ENCODE measurements at places on chromosomes 12 and 14. TPM values are rescaled to one million over a fixed set of nuclear protein-coding genes. Genes with fewer than 3 reads are reported as not detected.

- DNase-seq = no peak
Observed at GRCh38 chr14:86510491-86510890, 980.5 kb downstream of the FLRT2 start.

DNA sequence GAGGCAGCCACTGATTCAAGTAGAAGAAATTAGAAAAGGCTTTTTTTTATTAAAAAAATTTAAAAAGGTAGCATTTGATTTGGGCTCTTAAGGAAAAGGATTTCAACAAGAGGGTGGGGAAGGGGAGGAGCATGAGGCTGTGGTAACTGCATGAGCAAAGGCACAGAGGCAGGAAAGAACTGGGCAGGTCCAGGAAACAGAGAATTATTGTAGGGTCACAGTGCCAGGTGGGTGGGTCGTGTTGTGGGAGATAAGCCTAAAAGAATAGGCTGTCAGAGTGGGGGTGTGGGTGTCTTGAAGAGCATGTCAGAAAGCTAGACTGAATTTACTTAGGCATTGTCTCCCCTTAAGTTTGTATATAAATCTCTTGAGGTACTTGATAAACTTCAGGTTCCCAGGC is 7.8 kb downstream of the LIMA1 start:
- DNase-seq = peak; percentile 65

GRCh38 chr12:15563663-15564062 is 225.5 kb downstream of the EPS8 start:
- DNase-seq = no peak

DNA sequence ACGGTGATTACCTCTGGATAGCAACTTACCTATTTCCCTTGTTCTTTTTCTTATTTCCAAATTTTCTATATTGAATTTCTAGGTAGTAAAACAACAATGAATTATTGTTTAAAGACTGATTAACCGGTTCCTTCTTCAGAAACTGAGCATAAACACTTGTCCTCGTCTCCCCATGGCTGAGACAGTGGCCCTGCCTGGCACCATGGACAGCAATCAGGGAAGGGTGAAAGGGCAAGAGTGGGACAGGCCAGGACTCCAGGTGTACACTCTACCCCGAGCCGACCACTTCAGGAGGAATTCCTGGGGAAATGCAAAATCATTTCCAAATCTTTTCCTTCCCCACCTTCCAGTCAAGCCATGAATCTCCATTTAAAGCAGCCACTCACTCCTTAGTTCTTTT is 48.8 kb upstream of the LTBP2 start:
- no peak for DNase-seq

DNA sequence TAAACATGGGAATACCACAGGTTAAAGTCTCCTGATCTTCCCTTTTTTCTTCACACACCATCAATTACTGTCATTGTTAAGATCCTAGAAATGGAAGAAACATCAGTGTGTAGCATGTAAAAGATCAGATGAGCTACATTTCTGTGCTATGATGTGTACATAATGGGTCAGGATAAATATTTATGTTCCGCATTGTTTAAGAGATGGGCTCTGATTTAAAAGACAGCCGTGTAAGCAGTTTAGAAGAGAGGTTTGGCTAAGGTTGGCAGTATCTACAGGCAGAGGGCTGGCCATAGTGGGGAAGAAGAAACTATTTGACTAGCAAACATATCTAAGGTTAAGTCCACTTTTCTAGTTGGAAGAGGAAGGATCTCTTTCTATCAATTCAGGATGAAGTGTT is 49.4 kb downstream of the LRRC9 start:
- DNase-seq = no peak

GRCh38 chr12:60980558-60980957 is 1279.6 kb upstream of the USP15 start:
- DNase-seq = no peak

DNA sequence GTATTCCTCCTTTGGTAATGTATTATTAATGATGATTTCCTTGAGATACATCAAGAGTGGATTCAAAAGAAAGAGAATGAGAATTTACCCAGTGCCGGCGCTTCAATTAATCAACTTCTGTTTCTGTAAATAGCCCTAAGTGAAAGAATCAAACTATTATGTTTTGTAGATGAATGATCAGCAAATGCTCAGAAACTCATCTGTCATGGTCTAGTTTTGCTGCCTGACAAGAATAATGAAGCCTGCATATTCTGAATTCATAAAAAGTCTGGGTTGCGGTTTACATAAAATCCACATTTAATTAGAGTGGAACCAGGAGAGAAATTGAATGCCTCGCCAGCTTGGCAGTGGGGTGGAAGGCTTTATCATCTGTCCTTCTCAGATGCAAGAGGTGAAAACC is 325.3 kb downstream of the GALC start:
- DNase-seq = no peak

DNA sequence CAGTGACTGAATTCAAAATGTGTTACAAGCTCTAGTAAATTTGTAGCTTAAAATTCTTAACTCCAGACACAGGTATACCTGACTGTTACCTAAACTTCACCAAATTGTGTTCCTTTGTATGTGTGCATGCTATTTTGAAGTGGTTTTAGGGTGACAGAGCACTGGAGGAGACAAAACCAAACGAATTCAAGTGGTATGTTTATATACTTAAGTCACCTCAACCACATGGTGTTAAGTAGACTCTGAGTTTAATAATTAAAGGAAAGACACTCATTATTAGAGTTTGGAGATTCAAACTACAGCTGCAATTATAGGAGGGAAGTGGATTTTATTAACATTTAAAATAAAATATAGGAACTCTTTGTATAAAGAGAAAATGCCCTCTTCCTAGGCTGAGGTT is 84.3 kb downstream of the PLCZ1 start:
- DNase-seq = no peak

DNA sequence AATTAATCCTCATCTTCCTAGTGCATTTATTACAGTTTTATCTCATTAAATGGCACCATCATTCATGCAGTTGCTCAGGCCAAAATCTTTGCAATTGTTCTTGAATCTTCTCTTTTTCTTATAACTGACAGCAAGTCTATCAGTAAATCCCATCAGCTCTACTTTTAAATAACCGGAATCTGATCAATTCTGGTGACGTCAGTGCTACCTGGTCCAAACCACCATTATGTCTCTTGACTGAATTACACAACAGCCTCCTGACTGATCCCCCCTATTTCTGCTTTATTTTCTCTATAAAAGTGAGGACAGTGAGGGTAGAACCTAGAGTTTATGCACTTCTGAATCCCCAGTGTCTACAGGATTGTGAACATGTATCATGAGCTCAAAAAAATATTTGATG is 787.4 kb downstream of the AACS start:
- DNase-seq = no peak

DNA sequence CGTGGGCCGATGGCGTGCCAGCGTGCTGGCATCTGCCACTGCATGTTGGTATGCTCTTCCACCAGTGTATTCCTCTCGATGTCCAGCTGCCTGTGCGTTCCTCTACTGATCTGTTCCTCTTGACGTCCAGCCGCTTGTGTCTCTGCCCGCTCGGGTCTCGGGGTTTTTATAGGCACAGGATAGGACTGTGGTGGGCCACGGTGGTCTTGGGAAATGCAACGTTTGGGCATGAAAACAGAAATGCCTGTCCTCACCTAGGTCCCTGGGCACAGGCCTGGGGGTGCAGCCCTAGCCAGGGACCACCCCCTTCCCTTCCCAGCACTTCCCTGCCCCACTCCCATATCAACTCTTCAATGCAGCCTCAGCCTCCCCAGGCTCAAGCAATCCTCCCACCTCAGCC is 10.3 kb upstream of the GALNT6 start:
- DNase-seq = no peak

GRCh38 chr14:104093366-104094055 is 8.0 kb downstream of the ASPG start:
- DNase-seq = no peak

- DNase-seq = no peak
Observed at GRCh38 chr12:12072064-12072760, 1.5 kb downstream of the BCL2L14 start.

DNA sequence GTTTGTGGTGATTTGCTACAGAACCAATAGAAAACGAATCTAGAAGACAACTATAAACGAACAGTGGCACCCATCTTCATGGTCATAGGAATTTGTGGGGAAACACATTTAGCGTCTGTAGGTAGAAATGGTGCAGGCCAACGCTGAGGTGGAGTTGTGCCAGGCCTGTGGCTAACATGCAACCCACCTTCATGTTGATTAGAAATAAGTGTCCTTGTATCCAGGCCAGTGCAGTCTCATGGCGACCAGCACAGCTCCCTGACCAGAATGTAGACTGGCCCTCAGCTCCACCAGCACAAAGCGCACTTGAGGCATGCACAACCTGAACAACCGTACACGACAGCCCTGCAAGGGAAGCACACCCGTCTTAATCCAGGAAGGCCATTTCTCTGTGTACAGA is 187.0 kb downstream of the TMEM132D start:
- no peak for DNase-seq

- peak; percentile 35 for DNase-seq
Observed at GRCh38 chr14:79011091-79011919, 841.1 kb downstream of the NRXN3 start.

- DNase-seq = peak; percentile 36
Observed at GRCh38 chr12:77893918-77894317, 63.2 kb downstream of the NAV3 start.

DNA sequence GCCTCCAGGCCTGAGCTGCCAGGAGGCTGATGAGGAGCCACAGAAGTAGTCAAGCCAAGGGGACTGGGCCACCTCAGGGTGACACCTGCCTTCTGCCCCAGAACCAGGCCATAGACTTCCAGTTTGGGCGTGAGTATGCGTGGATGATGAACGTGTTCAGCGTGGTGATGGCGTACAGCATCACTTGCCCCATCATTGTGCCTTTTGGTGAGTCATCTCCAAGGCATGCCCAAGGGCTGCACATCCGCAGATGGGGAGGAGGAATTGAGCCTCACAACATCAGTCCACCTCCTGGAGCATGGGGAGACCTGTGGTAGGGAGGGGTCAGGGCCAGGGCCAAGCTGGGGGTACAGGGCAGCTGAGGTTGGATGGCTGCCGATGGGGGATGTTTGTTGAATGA is 22.3 kb downstream of the NGB start:
- DNase-seq = no peak

GRCh38 chr14:24070285-24071143 is 848 bp upstream of the CPNE6 start:
- no peak for DNase-seq

GRCh38 chr14:105117257-105117646 is 51.3 kb downstream of the JAG2 start:
- DNase-seq = no peak

DNA sequence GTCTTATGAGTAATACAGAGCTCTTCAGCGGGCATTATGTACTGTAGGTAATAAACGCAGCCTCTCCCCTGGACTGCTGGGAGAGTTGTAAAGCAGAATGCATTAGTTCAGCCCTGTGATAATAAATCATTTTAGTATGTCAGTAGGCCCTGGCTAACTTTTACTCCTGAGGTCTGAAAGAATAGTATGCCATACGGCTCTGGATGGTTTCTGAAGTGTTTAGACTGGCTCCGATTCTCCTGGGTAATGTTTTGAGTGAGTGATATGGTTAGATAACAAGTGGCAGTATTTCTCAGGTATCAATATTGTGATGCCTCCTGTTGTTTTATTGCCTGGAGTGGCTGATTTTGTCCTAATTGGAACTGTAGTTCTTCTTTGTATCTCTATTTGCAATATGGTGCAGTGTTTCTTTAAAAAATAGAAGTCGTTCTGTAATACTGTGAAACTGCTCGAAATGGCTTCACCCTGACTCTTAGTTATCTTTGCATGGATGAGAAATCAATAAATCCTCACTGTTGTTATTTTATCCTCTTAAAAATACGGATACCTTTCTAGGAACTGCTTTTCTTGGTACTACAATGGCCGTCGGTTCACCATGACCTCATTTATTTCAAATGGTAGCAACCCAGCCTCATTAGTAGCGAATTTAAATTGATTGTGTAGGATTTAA is 100.2 kb downstream of the PDZRN4 start:
- DNase-seq = no peak

- no peak for DNase-seq
Observed at GRCh38 chr12:24895612-24896011, 53.3 kb downstream of the BCAT1 start.

DNA sequence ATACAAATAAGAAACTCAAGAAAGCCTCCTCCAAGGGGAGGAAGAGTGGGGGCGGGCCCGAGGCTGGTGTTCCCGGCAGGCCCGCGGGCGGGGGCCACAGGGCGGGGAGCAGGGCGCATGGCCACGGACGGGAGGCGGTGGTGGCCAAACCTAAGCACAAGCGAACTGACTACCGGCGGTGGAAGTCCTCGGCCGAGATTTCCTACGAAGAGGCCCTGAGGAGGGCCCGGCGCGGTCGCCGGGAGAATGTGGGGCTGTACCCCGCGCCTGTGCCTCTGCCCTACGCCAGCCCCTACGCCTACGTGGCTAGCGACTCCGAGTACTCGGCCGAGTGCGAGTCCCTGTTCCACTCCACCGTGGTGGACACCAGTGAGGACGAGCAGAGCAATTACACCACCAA is 8.7 kb downstream of the DACT1 start:
- no peak for DNase-seq

DNA sequence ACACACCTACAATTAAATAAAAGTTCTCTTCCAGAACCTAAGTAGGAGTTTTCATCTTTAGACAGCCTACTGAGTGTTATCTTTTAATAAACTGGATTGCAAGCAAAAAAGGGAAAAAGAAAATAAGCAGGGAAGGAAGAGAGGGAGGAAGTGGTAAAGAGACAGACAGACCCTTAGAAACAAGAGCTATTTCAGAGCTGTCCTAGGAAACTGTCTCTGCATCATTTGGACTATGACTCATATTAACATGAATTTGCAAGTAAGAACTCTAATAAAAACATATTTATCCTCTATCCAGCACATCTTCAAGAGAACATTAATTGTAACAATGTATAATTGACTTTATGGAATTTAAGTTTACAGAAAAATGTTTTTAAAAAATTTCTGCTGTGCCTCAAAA is 438.8 kb upstream of the USP15 start:
- no peak for DNase-seq

- DNase-seq = no peak
Observed at GRCh38 chr12:82964446-82964845, 277.7 kb downstream of the TMTC2 start.

DNA sequence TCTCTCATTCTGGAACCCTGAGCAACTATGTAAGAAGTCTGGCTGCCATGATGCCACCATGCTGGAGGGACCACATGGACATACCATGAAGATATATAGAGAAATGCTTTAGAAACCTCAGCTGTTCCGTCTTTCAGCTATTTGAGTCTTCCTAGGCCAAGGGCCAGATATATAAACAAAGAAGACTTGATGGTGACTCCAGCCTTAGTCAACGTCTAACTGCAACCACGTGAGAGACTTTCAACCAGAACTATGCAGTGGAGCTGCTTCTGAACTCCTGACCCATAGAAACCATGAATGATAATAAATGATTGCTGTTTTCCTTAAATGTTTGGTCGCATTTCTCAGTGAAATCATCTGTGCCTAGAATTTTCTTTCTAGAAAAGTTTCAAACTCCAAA is 20.0 kb upstream of the KITLG start:
- DNase-seq = no peak

- DNase-seq = no peak
Observed at GRCh38 chr14:65470404-65470880, 57.9 kb downstream of the FUT8 start.

FKBP3 gene
- 39.4 TPM for total RNA-seq

TAS2R9 gene
- total RNA-seq = not detected

STX2 gene
- 9.7 TPM for total RNA-seq

CCDC88C gene
- total RNA-seq = 7.4 TPM

LMNTD1 gene
- not detected for total RNA-seq

SLC17A8 gene
- total RNA-seq = not detected

GALNT4 gene
- 3.7 TPM for total RNA-seq

CDKL1 gene
- total RNA-seq = 2.4 TPM

C12orf60 gene
- total RNA-seq = 4.0 TPM

TBX3 gene
- not detected for total RNA-seq

AQP2 gene
- not detected for total RNA-seq
